Activated T-cell treated with anti-CD3 and anti-CD28 coated beads for 4 hours (primary cell): ENCODE measurements at places on chromosomes 4 and X.

DNA sequence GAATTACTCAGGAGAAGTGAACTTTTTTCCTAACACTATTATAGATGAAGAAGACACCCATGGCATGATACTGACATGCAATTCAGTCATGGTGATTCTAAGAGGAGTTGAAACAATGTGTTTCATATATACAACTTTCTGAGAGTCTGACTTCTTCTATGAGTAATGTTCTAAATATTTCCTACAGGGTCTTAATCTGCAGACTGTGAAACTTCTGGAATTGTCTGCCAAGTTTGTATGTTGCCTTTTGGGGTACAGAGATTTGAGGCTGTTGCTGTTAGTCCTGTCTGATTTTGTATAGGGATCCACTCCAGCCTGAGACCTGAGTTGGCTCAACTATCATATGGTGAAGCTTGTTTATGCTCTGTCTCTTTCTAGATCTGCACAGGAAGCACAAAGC is 160.6 kb upstream of the GATB start:
- no peak for DNase-seq

GRCh38 chr4:6071191-6071958 is 53.1 kb upstream of the C4orf50 start:
- DNase-seq: no peak

DNA sequence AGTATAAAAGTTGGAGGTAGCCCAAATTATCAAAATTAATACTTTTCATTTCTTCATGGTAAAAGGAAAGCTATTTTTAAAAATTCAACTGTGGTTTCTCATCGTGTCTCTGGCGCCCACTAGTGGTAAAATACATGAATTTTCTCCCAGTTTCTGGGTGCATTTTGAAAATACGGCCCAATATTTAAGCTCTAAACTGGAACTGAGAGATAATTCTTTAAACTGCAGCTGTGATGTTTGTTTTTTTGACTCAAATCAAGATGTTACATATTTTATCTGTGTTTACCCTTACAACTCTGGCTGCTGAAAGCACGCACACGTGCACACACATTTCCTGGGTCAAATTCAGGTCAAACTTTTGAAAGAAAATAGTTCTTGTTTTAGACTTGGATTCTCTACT is 123.9 kb upstream of the ACSL4 start:
- DNase-seq: no peak

- no peak for DNase-seq
Measured at GRCh38 chrX:138748480-138748879, 37.0 kb upstream of the FGF13 start.

DNA sequence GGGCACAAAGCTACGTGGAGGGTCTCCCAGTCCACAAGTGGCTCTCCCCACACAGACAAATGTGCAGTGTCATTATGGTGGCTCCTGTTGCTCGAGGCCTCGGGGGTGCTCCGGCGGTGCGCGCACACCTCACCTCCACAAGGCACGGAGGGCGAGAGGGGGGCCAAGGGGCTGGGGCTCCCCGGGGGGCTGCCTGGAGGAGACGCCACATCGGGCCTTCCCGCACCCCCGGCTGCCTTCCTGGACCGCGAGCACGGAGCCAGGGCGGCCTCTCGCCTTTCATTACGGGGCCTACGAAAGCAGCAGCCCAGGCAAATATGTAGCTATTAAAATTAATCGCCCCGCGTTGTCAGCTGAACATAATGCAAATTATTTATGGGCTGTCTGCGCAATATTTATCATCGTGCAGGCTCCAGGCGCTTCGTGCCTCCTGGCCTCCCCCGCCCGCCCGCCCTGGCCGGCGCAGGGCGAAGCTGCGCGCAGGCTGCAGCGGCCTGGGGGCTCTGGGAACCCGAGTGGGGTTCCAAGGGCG is 70.8 kb upstream of the BCOR start:
- no peak for DNase-seq
